HCEC 1CT (cell line): ENCODE measurements at places on chromosomes 13 and 19.

GRCh38 chr19:14107581-14108461 is 9.7 kb downstream of the PRKACA start:
- no peak for DNase-seq

DNA sequence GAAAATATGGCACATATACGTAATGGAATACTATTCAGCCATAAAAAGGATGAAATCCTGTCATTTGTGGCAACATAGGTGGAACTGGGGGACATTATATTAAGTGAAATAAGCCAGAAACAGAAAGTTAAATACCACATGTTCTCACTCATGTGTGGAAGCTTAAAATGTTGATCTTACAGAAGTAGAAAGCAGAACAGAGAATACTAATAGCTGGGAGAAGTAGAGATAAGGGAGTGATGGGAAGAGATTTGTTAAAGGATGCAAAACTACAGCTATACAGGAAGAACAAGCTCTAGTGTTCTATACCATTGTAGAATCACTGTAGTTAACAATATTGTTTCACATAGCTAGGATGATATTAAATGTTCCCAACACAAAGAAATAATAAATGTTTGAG is 68.1 kb downstream of the RUBCNL start:
- DNase-seq = no peak

- no peak for DNase-seq
Observed at GRCh38 chr19:33862981-33863380, 66.3 kb downstream of the KCTD15 start.

DNA sequence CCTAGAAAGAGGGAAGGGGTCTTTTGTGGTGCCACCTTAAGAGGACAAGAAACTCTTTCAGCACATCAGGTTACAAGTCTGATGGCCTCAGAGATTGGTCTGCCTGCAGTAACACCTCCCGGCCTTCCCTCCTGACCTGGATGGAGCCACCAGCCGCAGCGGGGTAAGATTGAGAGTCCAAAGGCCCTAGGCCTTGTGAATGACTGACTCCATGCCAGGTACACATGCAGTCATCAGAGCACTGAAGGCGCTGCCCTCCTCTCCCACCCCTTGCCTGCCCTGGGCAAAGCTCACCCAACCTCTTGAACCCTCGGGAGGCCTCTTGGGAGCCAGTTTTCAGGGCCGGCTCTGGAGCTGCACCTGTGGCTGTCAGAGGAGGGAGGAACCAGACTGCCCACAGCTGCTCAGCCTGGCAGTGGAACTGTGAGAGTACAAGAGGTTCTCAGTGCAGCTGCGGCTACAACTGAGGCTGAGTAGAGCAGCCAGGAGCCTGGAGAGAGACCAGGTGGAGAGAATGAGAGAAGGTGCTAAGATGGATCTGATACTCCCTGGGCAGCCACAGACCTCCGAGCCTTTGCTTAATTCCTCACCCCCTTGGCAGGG is 23.8 kb upstream of the C13orf42 start:
- no peak for DNase-seq

DNA sequence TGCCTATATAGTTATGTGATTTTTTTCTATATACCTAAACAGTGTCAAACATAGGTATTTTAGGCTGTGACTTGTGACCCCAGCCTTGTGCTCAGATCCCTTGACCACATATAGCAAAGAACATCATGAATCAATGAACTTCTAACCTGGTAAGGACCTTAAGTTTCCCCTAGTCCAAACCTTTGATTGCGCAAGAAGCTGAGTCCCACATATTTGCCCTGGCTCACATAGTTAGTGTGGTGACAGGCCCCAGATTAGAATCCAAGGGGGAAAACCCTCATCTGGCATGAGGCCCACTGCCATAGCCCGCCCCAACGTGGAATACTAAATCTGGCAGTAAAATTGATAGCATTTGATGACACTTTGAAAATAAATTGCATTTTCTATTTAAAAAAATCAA is 171.8 kb downstream of the MZT1 start:
- no peak for DNase-seq

DNA sequence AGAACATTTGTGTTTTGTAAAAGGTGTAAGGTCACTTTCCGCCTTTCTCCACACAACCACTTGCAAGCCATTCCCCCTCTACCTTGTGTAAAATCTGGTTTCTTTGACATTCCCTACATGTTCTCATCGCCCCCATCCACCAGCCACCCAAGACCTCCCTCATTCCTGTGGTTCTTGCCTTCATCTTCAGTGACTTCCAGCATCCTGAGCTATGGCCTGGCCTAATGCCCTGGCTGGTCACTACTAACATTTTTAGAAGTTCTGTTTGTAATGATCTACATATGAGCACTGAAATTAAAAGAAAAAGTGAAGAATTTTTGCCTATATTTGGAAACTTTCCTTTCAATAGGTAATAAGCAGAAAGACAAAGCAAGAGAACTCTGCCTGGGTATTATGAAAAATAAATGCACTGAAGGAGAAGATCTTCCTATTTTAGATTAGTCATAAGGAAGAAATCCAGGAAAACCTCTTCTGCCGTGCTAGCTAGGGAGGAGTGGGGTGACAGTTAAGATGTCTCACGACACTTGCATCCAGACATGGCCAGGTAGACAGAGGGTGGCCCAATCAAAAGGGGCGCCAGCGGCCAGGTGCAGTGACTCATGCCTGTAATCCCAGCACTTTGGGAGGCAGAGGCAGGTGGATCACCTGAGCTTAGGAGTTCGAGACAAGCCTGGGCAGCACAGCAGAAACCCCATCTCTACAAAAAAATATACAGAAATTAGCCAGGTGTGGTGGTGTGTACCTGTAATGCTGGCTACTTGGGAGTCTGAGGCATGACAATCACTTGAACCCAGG is 28.1 kb upstream of the MPHOSPH8 start:
- DNase-seq = no peak

DNA sequence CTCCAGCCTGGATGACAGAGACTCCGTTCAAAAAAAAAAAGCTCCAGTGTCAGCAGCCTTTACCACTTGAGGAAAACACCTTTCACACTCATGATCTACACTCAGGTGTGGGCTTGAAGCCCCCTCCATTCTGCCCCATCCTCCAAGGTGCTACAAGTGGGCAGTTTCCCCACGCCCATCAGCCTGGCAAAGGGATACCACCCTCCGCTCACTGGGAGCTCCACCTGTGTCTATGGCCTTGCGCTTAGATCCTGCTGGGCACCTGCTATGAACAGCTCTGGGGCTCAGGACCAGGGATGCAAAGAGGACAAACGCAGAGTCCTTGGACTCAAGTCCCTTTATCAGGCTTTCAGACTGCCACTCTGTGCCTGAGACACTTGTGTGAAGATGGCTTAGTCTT is 127.8 kb downstream of the CRYL1 start:
- no peak for DNase-seq

DNA sequence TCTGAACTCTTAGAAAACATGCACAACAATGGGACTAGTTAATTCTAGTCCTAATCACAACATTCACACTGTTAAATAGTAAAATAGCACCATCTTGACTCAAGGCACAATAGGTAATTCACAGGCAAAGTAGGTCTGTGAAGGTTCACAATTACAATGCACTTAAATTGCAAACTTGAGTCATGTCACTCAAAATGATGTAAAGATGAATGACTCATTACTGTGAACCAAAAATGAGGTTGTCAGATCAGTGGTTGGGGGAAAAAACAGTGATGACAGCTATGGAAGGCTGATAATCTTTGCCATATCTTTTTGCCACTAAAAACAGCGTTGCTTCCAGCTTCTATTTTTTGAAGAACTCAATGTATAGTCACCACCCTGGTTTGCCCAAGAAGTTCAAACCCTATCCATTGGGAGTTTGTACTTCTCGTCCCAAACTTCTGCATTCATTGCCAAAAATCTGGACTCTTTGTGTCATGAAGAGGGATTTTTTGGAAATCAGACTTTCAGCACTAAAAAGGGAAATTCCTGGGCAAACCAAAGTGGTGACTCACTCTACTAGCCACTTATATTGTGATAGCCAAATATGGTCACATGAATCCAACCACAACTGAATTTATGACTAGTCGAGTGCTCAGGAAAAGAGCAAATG is 200.9 kb upstream of the TMTC4 start:
- DNase-seq = peak; percentile 95

DNA sequence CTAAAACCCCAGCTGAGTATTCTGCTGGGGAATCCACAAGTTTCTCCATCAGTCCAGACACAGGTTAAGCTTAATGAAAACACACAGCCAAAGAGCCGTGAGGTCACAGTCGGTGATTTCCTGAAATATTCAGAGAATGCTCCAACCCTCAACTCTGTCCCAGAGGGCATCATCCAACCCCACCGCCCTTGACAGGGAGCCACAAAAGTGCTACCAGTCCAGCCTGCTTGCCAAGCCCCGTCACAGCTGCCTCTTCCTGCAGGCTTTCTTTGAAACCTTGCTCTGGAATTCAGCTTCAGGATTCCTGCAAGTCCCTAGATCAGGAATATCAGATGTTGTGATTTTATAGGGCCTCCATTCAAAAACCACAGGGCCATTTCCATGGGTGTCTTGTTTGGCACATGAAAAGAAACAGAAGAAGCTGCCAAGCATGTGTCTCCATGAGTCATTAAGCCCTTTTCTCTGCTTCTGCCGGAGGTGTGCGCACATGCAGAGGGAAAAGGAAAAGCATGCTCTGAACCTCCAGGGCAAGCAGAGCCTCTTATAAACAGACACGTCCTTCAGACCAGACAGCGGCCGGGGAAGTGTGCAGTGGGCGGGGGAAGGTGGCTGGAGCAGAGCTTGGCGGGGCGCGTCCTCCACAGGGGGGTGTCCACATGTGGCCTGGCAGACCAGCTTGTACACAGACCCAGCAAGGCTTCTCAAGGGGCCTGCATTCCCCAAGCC is 164.7 kb downstream of the KATNAL1 start:
- peak; percentile 93 for DNase-seq

DNA sequence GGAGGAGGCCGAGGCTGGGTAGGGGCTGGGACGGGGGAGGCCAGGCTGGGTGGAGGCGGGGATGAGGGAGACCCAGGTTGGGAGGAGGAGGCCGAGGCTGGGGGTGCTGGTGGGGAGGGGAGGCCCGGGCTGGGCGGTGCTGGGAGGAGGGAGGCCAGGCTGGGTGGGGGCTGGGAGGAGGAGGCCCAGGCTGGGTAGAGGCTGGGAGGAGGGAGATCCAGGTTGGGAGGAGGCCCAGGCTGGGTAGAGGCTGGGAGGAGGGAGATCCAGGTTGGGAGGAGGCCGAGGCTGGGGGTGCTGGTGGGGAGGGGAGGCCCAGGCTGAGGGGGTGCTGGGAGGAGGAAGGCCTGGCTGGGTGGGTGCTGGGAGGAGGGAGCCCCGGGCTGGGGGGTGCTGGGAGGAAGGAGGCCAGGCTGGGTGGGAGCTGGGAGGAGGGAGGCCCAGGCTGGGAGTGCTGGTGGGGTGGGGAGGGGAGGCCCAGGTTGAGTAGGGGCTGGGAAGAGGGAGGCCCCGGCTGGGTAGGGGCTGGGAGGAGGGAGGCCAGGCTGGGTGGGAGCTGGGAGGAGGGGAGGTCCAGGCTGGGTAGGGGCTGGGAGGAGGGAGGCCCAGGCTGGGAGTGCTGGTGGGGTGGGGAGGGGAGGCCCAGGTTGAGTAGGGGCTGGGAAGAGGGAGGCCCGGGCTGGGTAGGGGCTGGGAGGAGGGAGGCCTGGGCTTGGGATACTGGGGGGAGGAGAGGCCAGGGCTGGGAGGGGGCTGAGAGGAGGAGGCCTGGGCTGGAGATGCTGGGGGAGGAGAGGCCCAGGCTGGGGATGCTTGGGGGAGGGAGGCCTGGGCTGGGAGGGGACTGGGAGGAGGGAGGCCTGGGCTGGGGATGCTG is 10.7 kb downstream of the TPGS1 start:
- DNase-seq = no peak

DNA sequence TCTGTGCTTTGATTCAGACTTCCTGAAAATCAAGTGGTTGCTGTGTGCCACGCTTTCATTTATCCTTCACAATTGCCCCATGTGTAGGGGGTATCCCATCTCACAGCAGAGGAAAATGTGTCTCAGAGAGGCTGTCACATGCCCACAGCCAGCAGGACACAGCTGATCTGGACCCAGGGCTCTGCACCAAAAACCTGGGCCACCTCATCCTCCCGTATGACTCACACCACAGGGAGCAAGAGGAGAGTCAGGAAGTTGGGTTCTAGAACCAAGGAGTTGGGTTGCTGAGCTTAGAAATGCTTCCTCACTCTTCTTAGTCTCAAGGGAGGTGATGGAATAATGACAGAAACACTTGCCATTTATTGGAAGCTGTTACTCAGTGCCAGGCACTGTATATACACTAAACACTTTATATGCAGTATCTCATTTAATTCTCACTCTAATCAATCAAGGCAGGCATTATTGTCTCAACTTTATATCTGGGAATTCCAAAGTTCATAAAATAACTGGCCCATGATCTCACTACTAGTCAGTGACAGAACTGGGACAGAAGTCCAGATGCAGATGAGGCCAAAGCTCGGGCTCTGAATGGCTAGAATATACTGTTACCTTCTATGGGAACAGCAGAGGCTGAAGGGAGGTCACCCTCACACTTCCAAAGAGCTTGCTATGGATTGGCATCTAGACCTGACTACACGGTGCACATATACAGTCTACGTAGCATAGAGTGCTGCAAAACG is 47.7 kb upstream of the ATP12A start:
- peak; percentile 17 for DNase-seq

DNA sequence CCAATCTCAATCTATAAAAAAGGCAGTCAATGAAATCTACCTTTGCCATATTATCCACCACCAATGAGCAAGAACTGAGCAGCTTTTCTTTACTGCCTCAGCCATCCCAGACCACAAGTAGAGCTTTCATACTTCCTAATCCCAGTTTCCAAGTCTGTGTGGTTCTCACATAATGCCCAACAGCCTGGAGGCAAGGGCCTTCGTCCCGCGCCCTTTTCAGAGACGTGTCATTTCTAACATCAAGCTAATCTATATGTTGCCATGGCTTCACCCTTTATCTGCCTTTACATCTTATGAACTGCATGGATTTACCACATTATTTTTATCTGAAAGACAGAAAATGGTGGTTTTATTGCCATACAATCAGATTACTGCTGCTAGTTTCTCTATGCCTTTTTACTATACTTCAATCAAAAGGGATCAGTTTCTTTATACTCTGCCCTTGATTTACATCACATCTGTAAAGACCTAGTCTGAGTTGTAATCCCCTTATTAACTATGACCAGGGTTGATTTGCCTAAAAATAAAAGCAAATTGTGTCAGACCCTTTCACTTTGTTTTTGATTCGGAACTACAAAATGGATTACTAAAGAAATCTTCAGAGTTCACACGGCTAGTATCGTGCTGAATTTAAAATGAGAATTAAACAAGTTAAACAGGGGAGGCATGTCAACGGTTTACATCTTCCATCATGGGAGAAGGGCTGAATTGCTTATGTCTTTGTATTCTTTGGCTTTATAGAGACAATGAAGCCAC is 5.9 kb downstream of the EFNB2 start:
- no peak for DNase-seq
